ENCODE measurements at places on chromosomes 7 and 10.
A peak's percentile ranks its signal among the peaks of the same experiment; 100 is the strongest.

DNA sequence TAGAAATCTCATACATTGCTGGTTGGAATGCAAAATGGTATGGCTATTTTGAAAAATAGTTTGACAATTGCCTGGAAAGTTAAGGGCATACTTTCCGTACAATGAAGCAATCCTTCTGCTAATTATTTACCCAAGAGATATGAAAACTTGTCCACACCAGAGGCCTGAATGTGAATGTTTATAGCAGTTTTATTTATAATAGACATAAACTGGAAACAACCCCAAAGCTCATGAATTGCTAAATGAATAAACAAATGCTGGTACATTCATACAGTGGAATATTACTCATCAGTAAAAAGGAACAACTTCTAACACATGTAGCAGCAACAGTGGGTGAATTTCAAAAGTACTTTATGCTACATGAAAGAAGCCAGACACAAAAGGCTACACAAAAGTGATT is 42.7 kb downstream of the MMRN2 start:
- H3K27me3 ChIP-seq, result no peaks in the 10 kb centered on the region
- H3K4me1 ChIP-seq, result no peaks in the 10 kb centered on the region
- no peaks in the 10 kb centered on the region for H3K36me3 ChIP-seq
- no peak for DNase-seq

- no peak overlapping the region for H3K27ac ChIP-seq
- H3K36me3 ChIP-seq, result no peaks in the 10 kb centered on the region
- H3K27me3 ChIP-seq, result peaks cover 4% of the 10 kb centered on the region
- H3K4me3 ChIP-seq, result no peak overlapping the region
- no peak for DNase-seq
- no peaks in the 10 kb centered on the region for H3K4me1 ChIP-seq
Measured at GRCh38 chr10:129179972-129180678, 286.9 kb upstream of the MGMT start.

- H3K4me1 ChIP-seq, result peaks cover 84% of the 10 kb centered on the region
- H3K27me3 ChIP-seq, result no peaks in the 10 kb centered on the region
- H3K36me3 ChIP-seq, result peaks cover 15% of the 10 kb centered on the region
- H3K27ac ChIP-seq, result peak overlapping the region; percentile 57
Measured at GRCh38 chr7:132433301-132433700, 143.0 kb downstream of the PLXNA4 start.

GRCh38 chr10:124995605-124996004 is 53.7 kb downstream of the ZRANB1 start:
- H3K27ac ChIP-seq, result no peak overlapping the region
- no peak for DNase-seq
- no peak overlapping the region for H3K4me3 ChIP-seq
- H3K27me3 ChIP-seq, result no peaks in the 10 kb centered on the region

GRCh38 chr10:106960812-106961211 is 203.7 kb downstream of the SORCS1 start:
- no peak for DNase-seq
- H3K36me3 ChIP-seq, result no peaks in the 10 kb centered on the region
- H3K27ac ChIP-seq, result no peak overlapping the region
- H3K4me1 ChIP-seq, result no peaks in the 10 kb centered on the region

DNA sequence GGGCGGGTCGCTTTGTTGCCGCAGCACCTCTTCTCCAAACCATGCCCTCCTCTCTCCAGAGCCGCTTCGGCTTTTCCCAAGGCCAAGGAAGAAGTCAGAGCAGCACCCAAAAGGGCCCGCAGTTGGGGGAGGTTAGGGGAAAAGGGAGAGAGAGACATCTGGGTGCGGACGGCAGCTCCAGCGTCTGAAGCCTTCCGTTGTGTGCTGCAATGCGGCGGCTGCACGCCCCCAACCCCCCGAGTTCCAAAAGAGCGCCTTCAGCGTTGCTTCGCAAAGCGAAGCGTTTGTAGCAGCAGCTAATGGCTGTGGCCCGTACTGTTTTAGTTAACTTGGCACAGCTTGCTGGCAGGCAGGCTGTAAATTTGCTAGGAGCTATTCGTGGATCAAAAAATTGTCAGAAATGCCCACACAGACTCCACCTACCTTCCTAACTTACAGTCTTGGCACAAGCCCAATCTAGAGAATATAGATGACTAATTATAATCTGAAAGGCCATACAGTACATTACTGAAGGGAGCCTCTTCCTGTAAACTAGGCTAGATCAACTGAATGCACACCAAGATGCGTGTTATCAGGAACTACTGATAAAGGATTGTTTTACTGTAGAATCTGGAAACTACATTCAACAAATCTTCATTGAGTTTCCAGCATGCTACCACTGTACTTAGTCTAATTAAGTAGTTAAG is 1.1 kb upstream of the KBTBD2 start:
- peaks cover 8% of the 10 kb centered on the region for H3K36me3 ChIP-seq
- H3K27ac ChIP-seq, result peak overlapping the region; percentile 99

DNA sequence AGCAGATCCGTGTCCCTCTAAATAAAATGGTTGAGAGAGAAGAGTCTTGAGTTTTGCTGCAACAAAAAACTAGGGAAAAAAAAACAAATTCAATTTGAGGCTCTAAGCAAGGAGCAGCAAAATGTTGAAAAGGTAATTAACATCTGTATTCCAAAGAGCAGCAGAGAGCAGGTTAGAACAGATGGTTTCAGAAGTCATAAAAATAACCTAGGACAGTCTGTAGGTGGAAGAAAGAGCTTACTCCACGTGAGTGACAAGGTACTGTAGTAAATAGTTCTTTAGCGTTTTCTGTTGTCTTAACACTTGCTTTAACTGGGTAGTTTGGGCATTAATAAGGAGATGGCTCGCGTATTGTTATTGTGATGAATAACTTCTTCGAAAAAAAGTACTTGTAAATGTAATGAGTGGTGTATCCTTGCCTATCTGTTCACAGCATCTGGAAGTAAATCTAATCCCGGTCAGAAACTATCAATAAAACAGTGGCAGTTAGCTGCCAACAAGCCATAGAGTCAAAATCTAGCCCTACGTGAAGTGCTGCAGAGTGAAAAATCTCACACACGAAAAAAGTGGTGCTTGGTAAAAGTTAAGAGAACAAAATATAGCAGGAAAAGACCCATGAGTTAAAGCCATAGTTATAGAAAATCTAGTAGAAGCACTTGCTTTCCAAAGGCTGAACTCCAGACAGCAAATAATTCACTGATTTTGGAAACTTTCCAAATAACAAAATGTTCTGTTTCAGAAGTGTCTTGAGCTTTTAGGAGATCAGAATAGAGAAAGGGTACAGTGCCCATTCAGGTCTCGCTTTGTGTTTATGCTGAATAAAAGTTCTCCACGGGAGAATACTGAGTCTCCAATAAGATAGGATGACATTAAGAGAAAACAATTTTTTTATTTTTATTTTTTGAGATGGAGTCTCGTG is 49.3 kb upstream of the PARD3 start:
- H3K36me3 ChIP-seq, result no peaks in the 10 kb centered on the region
- H3K27me3 ChIP-seq, result peaks cover 10% of the 10 kb centered on the region
- peaks cover 4% of the 10 kb centered on the region for H3K4me1 ChIP-seq
- DNase-seq, result no peak
- no peak overlapping the region for H3K27ac ChIP-seq
- no peak overlapping the region for H3K4me3 ChIP-seq

GRCh38 chr10:71072131-71072822 is 140.1 kb upstream of the UNC5B start:
- H3K4me1 ChIP-seq, result no peaks in the 10 kb centered on the region
- no peak overlapping the region for H3K27ac ChIP-seq
- DNase-seq, result no peak
- no peak overlapping the region for H3K4me3 ChIP-seq
- no peaks in the 10 kb centered on the region for H3K27me3 ChIP-seq

GRCh38 chr10:78785991-78786390 is 282.8 kb upstream of the ZMIZ1 start:
- no peak overlapping the region for H3K4me3 ChIP-seq
- H3K27me3 ChIP-seq, result peaks cover 22% of the 10 kb centered on the region
- H3K4me1 ChIP-seq, result no peaks in the 10 kb centered on the region
- DNase-seq, result no peak

DNA sequence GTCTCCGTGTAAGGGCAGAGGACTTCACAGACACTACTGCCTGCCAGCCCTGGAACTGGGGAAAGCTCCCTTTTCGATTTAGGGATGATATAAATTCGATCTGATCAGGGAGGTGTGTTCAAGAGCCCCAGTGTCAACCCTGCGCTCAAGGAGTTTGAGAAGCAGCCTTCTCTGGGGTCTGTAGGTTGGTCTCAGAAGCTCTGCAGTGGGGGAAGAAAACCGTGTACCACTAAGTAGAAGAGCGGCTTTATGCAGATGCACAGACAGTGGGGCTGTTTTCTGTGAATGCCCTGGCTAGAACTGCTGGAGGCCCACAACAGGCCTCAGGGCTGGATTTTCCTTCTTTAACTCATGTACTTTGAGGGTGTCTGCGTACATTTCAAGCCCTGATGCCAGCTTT is 6.3 kb upstream of the TBX20 start:
- DNase-seq, result no peak
- H3K4me3 ChIP-seq, result no peak overlapping the region
- H3K36me3 ChIP-seq, result peaks cover 1% of the 10 kb centered on the region
- no peak overlapping the region for H3K27ac ChIP-seq

DNA sequence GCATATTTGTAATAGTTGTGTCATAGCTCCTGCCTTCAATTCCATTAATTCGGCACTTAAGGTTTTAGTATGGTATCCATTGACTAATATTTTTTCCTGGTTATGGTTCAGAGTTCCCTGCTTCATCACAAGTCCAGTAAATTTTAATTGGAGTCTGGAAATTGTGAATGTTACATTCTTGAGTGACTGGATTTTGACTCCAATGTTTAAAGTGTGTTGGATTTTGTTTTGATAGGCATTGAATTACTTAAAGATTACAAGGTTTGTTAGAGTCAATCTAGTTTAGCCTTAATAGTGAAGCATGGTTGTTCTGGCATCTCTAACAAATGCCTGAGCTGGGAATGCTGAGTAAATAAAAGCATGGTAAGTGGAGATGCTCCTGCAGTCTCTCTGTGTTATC is 326.6 kb upstream of the IGFBP3 start:
- no peaks in the 10 kb centered on the region for H3K4me1 ChIP-seq
- H3K27ac ChIP-seq, result no peak overlapping the region
- no peaks in the 10 kb centered on the region for H3K36me3 ChIP-seq
- no peak overlapping the region for H3K4me3 ChIP-seq

GRCh38 chr7:29445736-29446135 is 117.9 kb upstream of the PRR15 start:
- no peak for DNase-seq
- H3K4me1 ChIP-seq, result no peaks in the 10 kb centered on the region
- H3K27ac ChIP-seq, result no peak overlapping the region
- H3K4me3 ChIP-seq, result no peak overlapping the region
- peaks cover 4% of the 10 kb centered on the region for H3K27me3 ChIP-seq

GRCh38 chr7:142760071-142760642 is 10.6 kb upstream of the PRSS2 start:
- no peak overlapping the region for H3K27ac ChIP-seq
- no peak overlapping the region for H3K4me3 ChIP-seq
- no peaks in the 10 kb centered on the region for H3K36me3 ChIP-seq
- no peaks in the 10 kb centered on the region for H3K27me3 ChIP-seq

- H3K4me3 ChIP-seq, result no peak overlapping the region
- H3K4me1 ChIP-seq, result no peaks in the 10 kb centered on the region
- no peaks in the 10 kb centered on the region for H3K36me3 ChIP-seq
- no peaks in the 10 kb centered on the region for H3K27me3 ChIP-seq
Measured at GRCh38 chr7:85529201-85529600, 342.3 kb upstream of the SEMA3D start.

Data from activated naive CD8-positive, alpha-beta T cell treated with anti-CD3 and anti-CD28 coated beads for 36 hours (primary cell).